ENCODE measurements at places on chromosomes 5 and 9.

DNA sequence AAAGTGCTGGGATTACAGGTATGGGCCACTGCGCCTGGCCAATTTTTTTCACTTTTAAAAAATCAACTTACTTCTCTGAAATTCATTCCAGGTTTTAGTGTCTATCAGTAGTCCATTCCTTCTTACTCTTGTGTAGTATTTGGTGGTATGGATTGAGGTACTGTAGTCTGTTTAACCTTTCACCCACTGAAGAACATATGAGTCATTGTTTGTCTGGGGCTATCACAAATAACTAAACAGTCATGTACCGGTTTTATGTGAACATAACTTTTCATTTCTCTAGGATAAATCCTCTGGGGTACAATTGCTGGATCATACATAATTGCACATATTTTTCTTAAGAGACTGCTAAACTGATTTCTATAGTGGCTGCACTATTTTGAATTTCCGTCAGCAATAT is 1188.0 kb upstream of the CDH9 start:
- no peak for DNase-seq

GRCh38 chr9:89658401-89658800 is 53.6 kb downstream of the GADD45G start:
- DNase-seq = no peak

- no peak for DNase-seq
Observed at GRCh38 chr5:25713259-25713658, 1068.5 kb upstream of the CDH10 start.

DNA sequence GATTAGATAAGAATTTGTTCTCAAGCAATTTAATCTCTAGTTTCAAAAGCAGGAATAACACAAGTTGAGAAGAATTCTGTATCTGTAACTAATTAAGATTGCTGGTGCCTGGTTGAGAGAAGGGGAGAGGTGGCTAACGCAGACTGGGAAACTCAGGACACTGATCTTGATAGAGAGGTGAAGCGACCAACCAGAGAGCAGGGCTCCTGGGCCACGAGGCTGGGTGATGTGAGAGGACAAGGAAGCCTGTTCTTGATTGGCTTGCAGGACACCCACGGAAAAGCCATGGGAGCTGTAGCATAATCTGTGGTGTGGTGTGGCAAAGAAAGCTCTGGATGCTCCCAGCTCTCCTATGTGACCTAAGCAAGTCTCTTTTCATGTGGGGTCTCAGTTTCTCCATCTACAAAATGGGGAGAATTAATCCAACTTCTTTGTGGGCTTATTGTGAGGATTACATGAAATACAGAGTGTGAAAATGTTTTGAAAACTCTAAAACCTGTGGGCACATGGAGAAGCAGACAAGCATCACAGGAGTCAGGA is 594.1 kb upstream of the BRINP1 start:
- no peak for DNase-seq

DNA sequence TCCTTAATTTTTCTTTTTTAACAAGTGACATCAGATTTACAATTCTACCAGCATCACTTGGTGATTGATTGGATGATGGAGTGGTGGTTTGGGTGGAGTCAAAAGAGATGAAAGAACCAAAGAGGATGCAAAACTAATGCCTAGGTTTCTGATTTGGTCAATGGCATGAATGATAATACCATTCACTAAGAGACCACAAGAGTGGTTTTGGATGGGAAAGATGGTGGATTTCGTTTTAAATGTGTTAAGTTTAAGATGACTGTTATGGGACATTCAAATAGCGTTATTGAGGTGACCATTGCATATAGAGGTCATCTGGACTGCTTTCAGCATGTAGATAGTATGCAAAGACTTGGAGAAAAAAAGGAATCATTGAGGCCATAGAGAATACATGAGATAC is 3.6 kb downstream of the SMC5 start:
- no peak for DNase-seq

DNA sequence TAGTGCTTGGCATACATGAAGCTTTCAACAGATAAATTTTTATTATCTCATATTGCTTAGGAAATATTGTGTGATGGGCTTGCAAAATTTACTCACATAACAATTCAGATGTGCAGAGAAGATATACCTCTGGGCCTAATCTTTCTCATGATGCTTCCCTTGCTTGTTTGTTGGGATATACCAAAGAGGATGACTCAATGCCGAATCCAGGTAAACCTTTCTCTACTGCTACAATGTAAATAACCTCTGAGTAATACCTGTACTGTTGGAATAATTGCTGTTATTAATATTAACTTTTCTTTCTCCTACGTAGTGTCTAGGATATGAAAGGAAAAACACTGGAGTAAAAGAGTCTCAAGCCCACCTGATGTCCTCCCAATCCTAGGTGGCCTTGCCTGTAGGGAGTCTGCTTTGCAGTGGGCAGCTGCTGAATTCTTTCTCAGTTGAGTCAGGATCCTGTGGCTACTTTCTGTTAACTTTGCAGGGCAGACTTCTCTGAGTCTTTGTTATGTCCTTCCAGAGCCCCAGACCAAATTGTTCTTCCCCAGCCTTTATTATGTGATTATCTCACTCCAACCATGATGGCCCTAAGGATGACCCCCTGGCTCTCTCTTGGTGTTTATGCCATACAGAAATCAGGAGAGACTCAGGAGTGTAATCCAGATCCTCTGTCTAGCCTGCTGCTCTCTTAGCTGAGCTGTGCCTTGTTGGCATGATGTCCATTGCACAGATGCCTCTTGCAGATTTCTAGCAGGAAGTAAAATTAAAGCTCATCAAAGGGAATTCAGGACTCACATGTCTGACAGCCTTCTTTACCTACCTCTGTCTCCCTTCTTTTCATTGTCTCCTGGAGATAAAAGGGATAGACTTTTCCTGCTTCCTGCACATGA is 208.1 kb downstream of the SNX18 start:
- no peak for DNase-seq

- no peak for DNase-seq
Observed at GRCh38 chr5:150284311-150284710, 5.3 kb downstream of the CAMK2A start.

DNA sequence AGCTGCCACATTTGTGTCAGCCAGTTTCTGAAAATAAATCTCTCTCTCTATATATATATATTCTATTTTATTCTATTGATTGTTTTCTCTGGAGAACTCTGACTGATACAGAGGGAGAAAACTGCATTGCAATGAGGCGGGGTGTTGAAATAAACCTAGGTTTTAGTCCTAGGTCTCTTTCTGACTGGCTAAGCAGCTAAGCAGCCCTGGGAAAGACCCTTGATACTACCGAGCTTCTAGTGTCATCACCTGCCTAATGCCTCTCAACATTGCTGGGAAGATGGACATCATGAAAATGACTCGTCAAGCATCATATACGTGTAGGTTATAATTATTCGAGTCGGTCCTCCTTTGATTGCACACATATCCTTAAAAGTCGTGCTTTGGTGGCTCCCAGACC is 166.5 kb upstream of the IL12B start:
- DNase-seq = no peak

DNA sequence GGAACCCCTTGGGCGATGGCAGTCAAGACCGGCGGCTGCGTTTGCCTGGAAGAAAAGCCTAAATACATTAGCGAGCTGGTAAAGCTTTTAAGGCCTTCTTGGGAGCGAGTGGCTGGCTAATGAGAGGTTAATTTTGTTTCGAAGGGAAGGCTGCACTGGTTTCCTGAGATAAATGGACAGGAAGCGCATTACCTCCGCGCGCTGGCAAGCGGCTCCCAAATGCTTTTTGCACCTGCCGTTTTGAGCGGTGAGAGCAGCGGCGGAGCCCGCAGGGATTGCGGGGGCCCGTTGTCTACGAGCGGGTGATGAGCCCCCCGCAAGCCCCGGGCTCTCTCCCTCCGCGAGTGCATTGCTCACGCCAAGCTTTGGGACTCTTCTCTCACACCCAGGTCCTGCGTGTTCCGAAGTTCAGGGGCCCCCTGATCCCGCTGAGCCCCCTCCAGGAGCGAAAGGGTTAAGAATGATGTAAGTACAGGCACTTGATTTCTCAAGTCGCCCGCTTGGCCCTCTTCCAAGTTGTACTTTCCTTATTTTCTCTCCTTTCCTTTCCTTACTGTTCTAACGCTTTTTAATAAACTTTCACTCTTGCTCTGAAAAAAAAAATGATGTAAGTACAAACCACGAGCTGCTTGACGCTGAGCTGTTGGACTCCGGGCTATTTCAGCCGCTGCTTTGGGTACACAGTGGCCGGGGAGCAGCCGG is 3.1 kb upstream of the RGMB start:
- no peak for DNase-seq

- DNase-seq = no peak
Observed at GRCh38 chr9:103713631-103714030, 380.5 kb upstream of the SMC2 start.

- DNase-seq = no peak
Observed at GRCh38 chr5:95439801-95440493, 48.8 kb downstream of the FAM81B start.

GRCh38 chr5:39194466-39195136 is 24.8 kb downstream of the FYB1 start:
- DNase-seq = no peak

GRCh38 chr9:88370346-88370745 is 17.9 kb upstream of the SPIN1 start:
- no peak for DNase-seq

DNA sequence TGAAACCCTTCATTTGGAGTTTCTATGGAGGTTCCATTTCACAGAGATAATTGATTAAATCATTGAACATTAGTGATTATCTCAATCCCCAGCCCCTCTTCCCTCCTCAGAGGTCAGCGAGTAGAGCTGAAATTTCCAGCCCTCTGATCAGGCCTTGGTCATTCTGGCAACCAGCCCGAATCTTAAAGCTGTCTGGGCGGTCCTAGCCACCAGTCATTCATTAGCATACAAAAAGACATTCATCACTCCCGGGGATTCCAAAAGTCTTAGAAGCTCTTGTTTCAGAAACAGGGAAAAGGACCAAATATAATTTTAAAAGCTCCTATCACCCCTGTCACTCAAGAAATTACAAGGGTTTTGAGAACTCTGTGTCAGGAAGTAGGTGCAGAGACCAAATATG is 41.3 kb downstream of the ZNF474 start:
- DNase-seq = no peak

- DNase-seq = no peak
Observed at GRCh38 chr5:159851053-159851452, 65.2 kb upstream of the ADRA1B start.

DNA sequence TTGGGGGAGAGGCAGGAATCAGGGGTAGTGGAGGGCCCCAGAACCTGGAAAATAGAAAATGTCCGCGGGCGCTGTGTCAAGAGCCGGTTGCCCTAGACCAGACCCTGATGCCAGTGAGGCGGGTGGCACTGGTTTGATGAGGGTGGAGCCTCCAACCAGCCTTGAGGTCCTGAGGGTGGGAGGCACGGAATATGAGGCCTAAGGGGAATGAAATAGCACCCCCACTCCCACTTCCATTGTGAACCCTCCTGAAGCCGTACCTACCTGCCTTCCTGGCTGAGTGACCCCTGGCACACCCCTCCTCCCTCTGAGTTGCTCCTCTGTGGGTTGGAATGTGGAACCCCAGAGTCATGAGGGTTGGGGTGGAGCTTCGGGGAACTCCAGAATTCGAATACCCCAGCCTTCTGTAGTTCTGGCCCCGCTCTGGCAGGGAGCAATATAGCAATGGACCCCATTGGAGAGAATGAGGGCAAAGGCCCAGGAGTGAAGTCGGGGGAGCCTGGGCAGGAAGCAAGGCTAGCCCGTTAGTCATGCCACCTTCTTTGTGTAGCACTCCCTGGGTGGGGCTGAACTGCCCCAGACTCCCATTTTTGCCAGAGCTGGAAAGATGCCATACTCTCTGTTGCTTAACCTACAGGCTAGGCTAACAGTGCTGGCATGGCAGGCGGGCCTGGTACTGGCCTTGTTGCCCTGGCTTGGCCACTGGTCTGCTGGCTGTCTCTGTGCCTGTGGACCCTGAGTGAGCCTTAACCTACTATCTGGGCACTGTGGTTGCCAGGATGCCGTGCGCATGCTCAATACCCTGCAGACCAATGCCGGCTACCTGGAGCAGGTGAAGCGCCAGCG is 1.0 kb downstream of the FPGS start:
- DNase-seq = no peak

DNA sequence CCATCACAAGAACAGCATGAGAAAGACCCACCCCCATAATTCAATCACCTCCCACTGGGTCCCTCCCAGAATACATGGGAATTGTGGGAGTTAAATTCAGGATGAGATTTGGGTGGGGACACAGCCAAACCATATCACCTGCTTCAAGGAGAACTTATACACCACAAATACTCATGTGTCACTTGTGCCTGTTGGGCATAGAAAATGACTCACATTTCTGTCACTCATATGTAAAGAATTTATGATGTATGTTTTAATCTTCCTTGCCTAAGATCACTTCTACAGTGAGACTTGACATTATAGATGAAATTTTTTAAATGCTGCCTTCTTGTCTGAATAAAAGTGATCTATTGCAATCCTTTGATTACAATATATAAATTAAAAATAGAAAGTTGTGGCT is 23.0 kb upstream of the PRDM6 start:
- no peak for DNase-seq

- no peak for DNase-seq
Observed at GRCh38 chr5:114467729-114468128, 105.9 kb downstream of the KCNN2 start.

GRCh38 chr5:31481531-31482165 is 50.2 kb downstream of the DROSHA start:
- no peak for DNase-seq

DNA sequence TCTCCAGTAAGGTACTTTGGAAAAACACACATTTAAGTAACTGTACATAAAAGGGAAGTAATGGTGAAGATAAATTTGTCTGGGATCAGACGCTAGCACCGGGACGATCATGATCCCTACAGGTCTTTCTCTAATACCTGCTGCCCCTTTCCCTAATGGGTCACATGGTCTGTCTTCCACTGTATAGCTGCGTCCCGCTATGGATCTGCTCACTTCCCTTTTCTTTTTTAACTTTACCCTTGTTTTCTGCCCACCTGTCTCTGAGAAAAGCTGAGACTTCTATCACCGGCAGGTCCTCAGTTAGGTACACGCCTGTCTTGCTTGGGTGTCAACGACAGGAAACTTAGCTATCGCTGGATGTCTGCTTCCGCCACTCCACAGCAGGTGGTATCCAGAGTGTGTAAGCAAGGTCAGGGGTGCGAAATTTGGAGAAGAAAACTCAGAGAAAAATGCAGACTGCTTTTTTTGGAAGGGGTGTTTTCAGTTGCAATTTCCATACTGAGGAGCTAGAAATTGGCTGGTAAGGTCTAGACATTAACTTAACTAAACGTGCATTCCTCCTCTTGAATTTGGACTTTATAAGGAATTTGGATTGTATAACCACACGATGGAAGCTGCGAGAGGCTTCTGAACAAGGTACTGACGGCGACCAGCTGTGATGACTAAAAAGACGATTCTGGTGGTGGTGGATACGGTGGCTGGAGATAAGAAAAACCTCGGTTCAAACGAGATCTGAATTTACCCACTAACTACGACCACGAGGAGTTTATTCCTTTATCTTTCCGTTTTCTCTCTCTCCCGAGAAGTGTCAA is 1.1 kb upstream of the ICE1 start:
- no peak for DNase-seq

GRCh38 chr9:132670457-132671391 is at the start of gene GTF3C4:
Gene GTF3C4, plus strand, starts transcription at chr9:132670464. Its CDS starts 135 bp downstream, at chr9:132670599.
- DNase-seq = peak; percentile 25

GRCh38 chr9:7293091-7293490 is 506.5 kb downstream of the DMAC1 start:
- no peak for DNase-seq
